Activated T-helper 9 cell treated with anti-CD3 and anti-CD28 coated beads, Interleukin-2, amount 50 U/mL, for 16 hours (primary cell): ENCODE measurements at places on chromosomes 7 and 10.

DNA sequence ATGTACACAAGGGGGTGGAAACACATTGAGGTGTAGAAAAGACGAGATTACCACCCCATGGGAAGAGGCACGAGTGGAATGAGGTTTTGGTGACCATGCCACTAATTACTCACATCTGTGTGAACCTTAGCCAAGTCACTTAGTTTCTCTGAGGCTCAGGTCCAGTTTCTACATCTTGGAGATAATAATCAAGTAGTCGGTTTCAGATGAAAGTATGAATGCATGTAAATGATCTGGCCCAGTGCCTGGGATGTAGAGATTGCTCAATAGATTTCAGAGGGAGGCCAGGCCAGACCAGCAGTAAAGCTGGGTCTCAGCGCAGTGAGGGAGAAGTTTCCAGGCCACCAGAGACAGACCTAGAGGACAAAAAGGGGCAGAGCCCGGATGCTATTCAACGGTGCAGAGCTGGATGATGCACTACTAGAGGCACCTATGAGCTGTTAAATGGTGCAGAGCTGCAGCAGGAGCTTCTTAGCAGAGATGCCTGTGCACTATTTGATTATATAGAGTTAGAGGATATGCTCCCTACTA is 725.1 kb downstream of the GRID1 start:
- DNase-seq: no peak

DNA sequence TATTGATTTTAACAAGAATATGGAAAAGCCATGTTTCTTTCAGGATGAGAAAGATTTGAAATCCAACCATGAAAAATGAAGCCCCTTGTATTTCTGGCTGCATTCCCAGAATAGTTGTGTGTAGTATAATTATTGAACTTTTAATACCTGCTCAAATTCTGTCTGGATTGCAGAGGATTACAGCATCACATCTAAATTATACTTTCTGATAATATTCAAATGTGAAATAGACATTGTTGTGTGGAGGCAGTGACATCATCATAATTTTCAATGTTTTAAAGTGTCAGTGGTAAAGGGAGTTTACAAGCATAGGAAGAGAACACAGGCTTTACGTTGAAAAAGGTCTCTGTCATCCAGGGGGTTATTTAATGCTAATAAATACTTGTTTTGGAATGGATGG is 93.4 kb downstream of the POLL start:
- DNase-seq: no peak

GRCh38 chr7:126702242-126703016 is 550.3 kb downstream of the GRM8 start:
- DNase-seq: no peak

DNA sequence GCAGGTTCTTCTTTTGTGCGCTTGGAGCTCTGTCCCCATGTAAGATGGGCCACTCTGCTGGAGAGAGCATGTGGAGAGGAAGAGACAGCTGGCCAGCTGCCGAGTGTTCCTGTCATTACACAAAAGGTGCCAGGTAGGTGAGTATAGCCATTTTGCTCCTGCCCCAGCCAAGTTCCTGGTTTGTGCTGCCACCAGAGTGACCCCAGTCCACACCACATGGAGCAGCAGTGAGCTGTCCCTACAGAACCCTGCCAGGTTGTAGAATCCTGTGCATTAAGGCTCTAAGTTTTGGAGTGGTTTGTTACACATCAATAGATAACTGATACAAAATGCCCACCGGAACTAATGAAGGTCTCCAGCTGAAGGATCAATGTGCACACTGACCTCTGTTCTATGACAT is 84.6 kb upstream of the GHITM start:
- DNase-seq: no peak

GRCh38 chr10:52526251-52526823 is 212.3 kb downstream of the DKK1 start:
- no peak for DNase-seq

- DNase-seq: no peak
Observed at GRCh38 chr10:33520223-33520622, 185.8 kb upstream of the NRP1 start.

DNA sequence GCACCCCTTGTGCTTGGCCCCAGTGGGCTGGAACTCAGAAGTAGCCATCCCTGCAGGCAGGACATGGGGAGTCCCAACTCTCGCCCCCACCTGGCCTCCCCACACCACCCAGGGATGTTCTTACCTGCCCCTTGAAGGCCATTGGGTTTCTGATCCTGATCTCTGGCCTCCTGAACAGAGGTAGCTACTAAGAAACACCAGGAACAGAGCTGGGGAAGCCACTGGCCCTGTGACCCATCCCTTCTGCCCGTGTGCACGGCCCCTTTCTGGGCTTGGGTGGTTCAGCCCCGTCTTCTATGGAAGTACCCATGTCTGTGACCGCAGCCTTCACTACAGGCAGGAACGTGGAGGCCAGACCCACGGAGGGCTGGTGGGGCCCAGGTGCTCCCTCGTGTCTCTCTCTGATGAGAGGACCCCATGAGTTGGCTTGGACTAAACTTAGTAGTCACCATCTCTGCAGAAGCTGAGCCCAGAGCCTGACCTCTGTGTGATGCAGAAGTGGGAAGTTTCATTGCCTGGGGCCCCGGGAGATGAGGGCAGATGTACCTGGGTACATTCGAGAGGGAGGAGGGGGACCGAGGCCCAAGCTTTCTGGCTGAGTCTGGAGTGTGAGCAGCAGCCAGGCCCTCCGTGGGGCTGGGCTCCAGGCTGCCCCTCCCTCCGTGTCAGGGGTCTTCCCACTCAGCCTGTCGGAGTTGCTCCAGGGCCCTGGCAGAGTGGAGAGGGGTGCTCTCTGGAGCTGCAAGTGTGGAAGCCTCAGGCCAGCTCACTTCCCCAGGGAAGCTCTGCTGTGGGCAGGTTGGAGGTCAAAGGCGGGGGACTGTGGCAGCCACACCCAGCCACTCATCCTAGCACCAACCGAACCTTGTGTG is 81.0 kb downstream of the MKI67 start:
- DNase-seq: no peak

GRCh38 chr10:565676-566075 is 123.8 kb downstream of the DIP2C start:
- DNase-seq: no peak

DNA sequence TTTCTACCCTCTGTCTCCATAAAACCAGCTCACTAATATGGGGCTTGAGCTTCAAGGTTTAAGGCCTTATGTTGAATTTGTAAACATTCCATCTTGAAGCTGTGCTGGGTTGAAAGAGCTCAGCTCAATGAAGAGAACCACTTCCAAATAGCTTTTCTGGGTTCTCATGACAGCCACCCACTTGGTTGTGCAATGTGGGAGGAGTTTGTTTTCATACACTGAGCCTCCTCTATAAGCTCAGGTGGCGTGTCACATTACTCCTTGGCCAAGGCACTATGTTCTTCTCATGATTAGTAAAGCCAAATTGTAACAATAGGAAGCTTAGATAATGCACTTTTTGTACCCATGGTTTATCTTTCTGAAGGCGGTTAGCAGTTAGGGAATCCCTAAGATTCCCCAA is 265.6 kb downstream of the PTEN start:
- no peak for DNase-seq

DNA sequence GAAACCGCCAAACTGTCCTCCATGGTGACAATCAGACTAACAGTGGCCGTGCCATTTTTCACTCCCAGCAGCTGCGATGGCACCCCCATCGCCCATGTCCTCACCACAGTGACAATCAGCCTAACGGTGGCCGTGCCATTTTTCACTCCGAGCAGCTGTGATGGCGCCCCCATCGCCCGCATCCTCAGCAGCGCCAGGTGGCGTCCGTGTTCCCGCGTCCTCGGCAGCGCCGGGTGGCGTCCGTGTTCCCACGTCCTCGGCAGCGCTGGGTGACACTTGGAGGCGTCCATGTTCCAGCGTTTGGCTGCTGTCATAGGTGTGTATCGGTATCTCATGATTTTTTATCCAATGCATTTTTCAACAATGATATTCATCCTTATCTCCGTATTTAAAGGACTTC is 267.3 kb downstream of the PTPRN2 start:
- DNase-seq: no peak

DNA sequence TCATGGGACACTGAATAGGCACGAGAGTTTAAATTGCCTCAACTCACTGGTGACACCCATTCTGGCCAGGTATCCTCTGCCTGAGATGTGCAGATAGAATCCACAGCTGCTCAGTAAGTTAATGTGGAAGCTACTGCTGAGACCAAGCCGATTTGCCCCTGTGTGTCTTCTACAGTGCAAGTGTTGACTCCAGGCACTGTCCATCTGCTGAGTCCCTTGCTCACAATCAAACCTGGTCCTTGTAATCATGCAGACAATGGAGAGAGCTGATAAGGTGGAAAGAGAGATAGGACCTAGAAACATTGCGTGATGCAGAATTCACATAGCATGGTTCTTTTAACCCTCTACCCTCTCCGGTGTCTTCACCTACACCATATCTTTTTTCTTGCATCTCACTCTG is 101.4 kb downstream of the ITGB8 start:
- DNase-seq: no peak

DNA sequence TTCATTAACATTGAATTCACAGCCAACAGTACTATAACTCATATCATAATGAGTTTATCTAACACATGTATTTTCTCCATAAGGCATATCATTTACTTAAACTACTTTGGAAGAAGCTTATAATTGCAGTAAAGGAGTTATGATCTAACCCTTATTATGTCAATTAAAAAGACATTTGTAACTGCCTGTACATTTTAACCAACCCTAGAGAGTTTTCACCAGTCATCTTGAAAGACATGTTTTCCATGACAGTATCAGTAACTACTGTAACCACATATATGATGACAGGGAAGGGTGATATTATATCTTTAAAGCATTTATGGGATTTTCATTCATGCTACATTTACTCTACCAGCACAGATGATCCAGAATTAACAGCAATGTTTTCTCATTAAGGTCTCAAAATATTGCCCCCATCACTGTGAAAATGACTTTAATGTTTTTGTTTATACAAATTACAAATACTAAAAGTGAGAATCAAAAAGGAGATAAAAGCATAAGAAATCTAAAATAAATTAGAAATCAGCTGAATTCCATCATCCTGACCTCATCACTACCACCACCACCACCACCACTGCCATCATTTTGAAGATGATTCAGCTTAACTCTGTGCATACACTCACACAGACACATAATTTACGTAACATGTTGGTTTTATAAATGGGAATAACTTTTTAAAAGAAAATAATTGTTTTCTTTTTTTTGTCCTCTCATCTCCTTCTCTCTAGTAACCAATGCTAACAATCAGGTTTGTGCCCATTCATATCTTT is 53.6 kb downstream of the MKLN1 start:
- DNase-seq: no peak

GRCh38 chr10:30573721-30574431 is 55.7 kb downstream of the LYZL2 start:
- no peak for DNase-seq

DNA sequence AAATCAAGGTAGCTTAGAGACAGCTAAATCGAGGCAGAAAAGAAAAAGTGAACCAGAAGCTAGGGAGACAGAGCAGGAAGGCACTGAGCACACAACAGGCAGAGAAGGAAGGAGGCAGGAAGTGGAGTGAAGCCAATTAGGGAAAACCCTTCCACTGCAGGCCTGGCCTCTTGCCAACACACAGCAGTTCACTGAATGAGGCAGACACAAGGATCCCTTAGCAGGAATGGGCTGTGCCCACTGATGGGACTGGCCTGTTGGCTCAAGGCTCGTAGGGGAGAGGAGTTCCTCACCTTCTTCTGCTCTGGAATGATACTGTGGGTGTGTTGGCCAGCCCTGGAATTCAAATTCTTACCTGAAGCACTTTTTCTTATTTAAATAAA is 220.3 kb upstream of the STK17A start:
- DNase-seq: no peak

DNA sequence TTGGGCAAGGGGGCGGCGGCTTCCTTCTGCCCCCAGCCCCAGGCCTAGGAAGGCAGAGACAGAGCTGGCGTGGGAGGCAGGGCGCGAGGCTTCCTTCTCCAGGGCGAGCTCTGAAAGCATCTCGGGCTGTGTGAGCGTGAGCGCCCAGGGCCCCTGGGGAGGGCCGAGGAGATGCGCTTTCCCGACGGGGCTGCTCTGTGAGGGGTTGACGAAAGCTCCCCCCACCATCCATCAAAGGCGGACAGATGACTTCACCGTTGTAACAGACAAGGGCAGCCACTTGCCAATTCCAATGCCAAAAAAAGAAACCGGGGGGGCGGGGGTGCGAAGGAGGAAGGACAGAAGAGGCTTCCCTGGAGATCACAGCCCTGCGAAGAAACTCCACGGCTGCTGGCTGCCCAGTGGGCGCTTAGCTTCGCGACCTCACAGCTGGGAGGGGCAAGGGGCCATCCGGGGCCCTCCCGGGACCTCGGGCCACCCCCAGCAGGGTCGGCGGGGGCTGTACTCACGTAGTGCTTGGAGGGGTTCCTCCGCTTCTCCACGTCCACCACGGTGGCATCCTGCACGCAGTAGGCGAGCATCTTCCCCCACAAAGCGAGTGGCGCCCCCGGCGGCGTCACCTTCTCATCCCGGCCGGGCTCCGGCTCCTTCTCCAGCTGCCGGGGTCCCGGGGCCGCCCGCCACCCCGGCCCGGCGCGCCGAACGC is 537 bp downstream of the SH3PXD2A start:
- DNase-seq: no peak

GRCh38 chr7:99615989-99616358 is 772 bp upstream of the ZSCAN25 start:
- no peak for DNase-seq

- no peak for DNase-seq
Observed at GRCh38 chr7:20786421-20786778, 286 bp downstream of the SP8 start.

DNA sequence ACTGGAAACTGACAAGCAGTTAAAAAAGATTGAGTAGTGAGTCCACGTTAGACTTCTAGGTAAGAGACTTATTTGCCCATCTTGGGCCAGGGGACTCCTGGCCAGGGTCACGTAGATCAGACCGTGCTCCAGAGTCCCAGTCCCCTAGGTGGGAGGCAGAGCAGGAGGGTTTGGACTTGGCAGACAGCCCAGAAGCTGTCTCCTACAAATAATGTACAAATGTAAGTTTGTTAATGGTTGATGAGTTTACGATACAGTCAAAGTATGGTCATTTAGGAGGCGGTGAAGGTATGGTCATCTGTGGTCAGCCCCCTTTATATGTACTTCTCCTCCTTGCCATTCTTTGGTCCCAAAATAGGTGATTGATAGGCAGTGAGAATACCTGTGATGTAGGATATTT is 28.2 kb downstream of the INPP5F start:
- DNase-seq: no peak

- DNase-seq: no peak
Observed at GRCh38 chr10:130003787-130004613, 39.9 kb upstream of the EBF3 start.

DNA sequence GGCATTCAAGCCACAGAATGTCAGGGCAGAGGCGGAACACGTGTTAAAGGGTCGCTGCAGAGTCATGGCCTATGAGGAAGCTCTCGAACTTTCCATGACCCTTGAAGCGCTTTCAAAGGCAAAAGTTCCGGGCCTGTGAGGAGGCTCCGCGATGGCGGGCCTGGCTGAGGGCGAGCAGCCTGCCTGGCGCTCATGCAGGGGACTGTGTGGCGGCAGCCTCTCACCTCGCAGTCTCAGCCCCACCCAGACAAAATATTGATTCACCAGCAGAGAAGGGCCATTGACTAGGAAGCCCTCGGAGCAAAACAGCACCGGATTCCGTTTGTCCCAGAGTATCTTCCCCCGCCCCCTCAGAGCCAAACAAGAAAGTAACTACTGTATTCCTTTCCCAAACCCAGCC is 12.8 kb upstream of the CNNM1 start:
- no peak for DNase-seq

- DNase-seq: no peak
Observed at GRCh38 chr7:68321076-68321639, 1277.1 kb upstream of the AUTS2 start.

GRCh38 chr10:34758447-34758996 is 56.6 kb downstream of the PARD3 start:
- DNase-seq: no peak
